ENCODE measurements at places on chromosomes 13 and 19.

GRCh38 chr19:38663156-38663651 lies 15.8 kb downstream of the ACTN4 start:
- DNase-seq = no peak

DNA sequence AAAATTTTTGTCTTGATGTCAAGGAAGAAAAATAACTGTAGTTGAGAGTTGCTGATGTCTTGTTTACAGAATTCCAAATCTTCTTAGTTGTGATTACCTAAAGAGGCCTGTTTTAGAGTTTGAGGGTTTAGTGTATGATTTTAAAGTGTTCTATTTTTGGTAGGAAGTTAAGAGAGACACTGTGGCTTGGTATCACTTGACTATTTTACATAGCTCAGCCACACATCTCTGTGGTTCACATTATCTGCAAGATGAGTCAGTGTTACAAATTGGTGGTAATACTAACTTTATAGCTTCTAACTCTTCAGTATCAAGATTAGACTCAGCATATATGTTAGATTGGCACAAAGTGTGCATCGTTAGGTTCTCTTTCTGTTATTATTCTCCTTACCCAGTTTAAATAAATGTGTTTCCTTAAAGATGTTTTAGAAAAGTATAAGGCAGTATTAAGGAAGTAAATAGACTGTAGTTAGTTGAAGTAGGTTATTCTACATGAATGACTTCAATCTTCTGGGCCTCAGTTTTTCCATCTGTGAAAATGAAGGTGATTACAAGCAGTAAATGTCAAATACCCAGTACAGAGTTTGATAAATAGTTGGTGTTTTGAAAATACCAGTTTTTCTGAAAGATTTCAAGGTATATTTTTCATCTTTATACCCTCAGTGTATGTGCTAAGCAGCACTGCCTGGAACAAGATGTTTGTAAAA lies 33.4 kb downstream of the COG6 start:
- DNase-seq = no peak

- DNase-seq = peak; percentile 32
Measured at GRCh38 chr19:5001615-5002014, 32.7 kb downstream of the KDM4B start.

DNA sequence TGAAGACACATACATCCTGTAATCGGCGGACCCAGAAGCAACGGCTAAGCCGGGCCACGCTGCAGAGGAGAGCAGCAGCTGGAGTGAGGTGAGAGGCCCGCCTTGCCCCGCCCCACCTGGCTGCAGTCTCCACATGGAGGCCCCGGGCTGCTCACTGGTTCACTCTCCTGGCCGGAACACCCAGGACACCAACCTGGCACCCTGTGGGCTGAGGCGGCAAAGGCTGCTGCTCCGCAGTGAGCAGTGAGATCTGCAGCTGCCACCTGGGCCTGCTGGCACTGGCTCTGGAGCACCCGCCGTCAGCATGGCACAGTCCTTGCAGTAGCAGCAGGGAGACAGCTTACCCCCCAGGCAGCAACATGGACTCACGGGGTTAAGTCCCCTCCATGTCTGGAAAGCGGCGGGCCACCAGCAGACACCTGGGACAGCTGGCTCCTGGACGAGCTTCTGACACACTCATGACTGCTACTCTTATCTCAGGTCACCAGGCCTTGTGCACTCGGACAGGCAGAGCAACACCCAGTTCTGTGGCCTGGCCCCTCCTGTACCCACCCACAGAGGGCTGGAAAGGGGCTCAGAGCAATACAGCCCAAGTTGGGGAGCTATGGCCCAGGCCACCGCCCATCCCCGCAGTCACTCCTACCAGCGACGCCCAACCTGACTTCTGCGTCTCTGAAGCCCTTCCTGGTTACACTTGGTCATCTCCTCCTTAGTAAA lies 13.2 kb upstream of the KPTN start:
- DNase-seq = no peak

GRCh38 chr13:48961379-48961778 lies 14.3 kb upstream of the FNDC3A start:
- DNase-seq = no peak

- no peak for DNase-seq
Measured at GRCh38 chr13:79898996-79899395, 418.0 kb downstream of the NDFIP2 start.

DNA sequence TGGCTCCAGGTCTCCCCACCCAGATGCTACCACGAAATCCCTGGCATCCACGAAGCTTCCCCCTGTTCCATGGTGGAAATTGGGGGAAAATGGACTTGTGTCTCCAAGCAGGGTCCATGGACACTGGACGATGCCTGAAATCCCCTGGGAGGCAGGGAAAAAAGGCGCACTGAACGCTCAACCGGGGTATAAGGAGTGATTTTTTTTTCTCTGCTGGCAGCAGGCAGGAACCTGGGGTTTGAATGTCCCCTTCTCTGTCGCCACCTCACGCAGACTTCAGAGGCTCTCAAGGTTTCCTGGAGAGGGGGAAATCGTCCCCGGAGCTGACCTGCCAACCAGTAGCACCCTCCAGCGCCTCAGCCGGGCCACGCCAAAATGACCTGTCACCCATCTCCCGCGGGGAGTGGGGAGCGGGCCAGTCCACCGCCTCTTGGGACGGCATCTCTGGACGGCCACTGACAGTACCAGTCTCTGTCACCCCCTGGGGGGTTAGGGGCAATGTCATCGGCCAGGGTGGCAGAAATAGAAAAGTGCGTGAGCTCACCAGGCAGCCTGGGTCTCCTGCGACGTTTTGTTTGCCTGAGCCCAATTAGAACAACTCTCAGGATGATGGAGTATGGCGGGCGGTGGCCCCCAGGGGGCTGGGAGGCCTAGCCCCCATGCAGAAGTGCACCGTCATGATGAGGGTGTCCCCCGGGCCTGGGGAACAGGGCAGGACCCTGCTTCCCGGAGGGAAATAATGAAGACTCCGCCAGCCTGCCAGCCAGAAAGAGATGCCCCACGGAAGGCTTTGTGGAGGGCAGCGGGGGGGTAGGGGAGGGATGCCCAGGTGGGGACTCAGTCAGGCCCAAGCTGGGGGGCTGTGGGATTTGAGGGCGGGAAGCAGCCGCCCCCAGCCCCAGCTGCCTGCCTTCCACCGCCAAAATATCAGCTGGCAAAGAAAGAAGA lies 2.6 kb downstream of the PTPRS start:
- no peak for DNase-seq

DNA sequence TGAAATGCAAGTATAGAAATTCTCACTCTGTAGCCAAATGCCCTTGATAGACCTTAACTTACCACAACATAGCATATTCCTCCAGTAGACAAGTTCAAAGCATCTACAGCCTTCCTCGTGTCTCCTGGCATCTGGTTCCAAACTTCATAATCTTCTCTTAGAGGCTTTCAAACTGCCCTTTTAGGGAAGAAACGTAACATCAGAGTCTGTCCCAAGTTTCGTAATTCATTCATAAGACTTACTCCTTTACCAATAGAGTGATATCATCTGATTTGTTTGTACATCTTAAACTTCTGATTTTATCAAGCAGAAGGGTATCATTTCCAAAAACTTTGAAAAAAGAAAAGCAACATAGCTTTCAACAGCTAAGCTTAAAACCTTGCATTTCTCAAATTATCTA lies 137.4 kb downstream of the SPRY2 start:
- no peak for DNase-seq

GRCh38 chr19:36417752-36418286 lies 625 bp downstream of the ZFP82 start:
- DNase-seq = no peak

GRCh38 chr13:105928901-105929300 lies 606.6 kb downstream of the EFNB2 start:
- no peak for DNase-seq

- no peak for DNase-seq
Measured at GRCh38 chr13:98385606-98386005, 191.3 kb downstream of the STK24 start.

- no peak for DNase-seq
Measured at GRCh38 chr13:50850445-50850844, 7.0 kb upstream of the DLEU7 start.

GRCh38 chr13:45385907-45386553 lies 32.1 kb downstream of the SLC25A30 start:
- no peak for DNase-seq

DNA sequence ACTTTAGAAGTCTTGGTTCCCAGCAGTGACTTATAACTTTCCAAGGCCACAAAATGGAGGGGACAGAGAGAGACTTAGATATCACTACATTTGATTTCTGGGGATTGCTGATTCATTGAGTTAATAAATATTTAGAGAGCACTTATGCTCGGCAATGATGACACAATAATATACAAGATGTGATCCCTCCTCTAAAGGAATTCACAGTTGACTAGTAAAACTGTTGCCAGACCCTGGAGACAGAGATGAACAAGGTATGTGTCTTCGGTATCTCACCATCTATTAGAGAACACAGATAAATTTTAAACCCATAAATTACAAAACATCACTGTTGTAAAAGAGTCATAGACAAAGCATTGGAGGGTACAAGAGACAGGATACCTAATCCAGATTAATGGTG lies 437.5 kb downstream of the FOXO1 start:
- DNase-seq = no peak

GRCh38 chr13:37576601-37577000 lies 22.0 kb downstream of the POSTN start:
- no peak for DNase-seq

GRCh38 chr13:79290595-79291244 lies 115.3 kb downstream of the RBM26 start:
- no peak for DNase-seq

DNA sequence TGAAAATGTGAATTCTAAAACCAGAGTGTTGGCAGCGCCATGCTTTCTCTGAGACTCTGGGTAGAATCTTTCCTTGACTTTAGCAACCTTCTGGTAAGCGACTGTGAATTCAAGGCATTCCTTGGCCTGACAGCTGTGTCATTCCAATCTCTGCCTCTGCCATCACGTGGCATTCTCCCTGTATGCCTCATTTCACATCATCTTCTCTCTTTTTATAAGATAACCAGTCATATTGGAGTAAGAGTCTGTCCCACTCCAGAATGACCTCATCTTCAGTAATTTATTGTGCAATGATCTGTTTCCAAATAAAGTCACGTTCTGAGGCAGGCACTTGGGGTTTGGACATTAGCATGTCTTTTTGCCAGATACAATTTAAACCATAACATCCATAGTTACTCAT lies 103.4 kb upstream of the POSTN start:
- no peak for DNase-seq

- no peak for DNase-seq
Measured at GRCh38 chr13:114043421-114044053, 69.7 kb upstream of the C13orf46 start.

- no peak for DNase-seq
Measured at GRCh38 chr19:33815380-33816340, 19.0 kb downstream of the KCTD15 start.

GRCh38 chr19:55638864-55639359 lies 1.9 kb upstream of the ZNF580 start:
- peak; percentile 76 for DNase-seq

DNA sequence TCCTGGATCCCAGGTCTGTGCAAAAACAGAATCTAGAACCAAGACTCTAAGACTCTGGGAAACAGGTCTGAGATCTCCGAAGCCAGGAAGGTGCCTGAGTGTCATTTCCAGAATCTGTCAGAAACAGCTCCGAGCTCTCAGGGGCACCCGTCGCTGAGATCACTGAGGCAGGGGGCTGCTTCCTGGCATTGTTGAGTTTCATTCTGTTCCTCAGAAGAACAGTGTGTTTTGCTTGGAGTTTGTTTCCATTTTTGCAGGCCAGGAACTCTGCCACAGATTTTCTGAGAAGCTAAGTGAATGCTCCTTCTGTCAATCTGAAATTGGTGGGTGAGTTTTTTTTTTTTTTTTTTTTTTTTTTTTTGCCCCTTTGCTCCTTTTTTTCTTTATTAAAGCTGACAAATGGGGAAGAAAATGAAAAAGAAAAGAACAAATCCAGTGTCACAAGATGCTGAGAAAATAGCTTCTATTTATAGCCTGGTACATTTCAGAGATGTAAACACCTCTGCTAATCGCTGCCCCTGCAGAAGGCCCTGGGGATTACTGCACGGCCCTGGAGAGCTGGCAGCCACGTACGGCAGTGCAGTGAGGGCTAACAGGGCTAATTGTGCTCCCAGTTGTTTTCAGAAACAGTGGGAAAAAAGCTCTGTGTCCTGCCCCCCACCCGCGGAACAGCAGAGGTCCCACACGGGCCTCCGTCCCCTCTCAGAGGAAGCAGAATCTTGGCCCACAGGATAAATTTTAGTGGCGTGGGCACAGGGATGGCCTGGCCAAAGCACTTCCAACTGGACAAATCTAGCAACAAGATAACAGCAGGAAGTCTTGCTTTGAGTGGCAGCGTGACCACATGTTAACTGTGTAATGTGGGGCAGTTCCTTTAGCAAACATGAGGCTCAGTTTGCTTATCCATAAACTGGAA lies 237.6 kb upstream of the IRS2 start:
- DNase-seq = no peak

- no peak for DNase-seq
Measured at GRCh38 chr13:66842766-66843165, 387.4 kb downstream of the PCDH9 start.

DNA sequence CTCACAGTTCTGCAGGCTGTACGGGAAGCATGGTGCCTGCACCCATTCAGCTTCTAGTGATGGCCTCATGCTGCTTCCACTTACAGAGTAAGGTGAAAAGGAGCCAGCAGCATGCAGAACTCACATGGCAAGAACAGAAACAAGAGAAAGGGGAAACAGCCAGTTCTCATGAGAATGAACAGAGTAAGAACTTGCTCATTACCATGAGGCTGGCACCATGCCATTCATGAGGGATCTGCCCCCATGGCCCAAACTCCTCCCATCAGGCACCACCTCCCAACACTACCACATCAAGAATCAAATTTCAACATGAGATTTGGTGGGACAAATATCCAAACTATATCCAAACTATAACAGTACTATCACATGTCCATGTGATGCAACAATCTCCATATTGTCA lies 72.1 kb downstream of the KATNAL1 start:
- no peak for DNase-seq

DNA sequence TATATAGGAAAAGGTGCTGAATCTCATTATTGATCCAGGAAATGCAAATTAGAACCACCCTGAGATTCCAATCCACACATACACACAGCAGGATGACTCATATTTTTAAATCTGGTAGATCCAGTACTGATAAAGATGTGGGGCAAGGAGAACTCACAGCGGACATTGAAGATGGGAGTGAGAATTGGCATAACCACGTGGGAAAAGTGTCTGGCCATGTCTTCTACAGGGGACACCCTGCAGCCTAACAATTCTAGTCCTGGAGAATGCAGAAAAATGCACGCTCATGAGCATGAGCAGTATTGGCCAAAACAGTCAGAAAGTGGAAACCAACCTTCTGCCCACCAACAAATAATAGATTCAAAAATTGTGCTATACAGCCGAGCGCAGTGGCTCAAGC lies 13.5 kb upstream of the BCL3 start:
- DNase-seq = no peak

DNA sequence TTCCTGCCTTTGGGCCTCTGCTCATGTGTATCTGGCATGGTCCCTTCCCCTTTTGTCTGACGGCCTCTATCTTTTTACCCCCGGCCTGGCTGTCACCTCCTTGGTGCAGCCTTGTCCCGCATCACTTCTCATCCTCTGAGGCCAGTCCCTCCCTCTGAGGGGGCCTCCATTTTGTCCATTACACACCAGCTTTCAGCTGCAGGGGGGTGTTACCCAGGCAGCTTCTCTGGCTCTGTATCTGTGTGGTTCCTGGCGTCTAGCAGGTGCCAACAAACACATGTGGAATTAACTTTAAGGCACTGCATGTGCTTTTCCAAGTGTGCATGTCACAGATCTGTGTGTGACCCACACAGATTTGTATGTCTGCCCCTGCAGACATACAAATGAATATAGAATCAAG lies 52.4 kb downstream of the LYL1 start:
- no peak for DNase-seq

GRCh38 chr19:16521715-16522289 lies 20.4 kb downstream of the CHERP start:
- no peak for DNase-seq

GRCh38 chr19:43594710-43595604 lies 977 bp downstream of the IRGQ start:
- DNase-seq = peak; percentile 82

Measured in CD4-positive, alpha-beta T cell treated with Interleukin-17A for 1 hour (primary cell).